ENCODE measurements at places on chromosomes 5 and 9.
A peak's percentile ranks its signal among the peaks of the same experiment; 100 is the strongest.

- no peak for DNase-seq
These were observed 937.6 kb downstream of the TLE4 start for GRCh38 chr9:80509358-80509757.

DNA sequence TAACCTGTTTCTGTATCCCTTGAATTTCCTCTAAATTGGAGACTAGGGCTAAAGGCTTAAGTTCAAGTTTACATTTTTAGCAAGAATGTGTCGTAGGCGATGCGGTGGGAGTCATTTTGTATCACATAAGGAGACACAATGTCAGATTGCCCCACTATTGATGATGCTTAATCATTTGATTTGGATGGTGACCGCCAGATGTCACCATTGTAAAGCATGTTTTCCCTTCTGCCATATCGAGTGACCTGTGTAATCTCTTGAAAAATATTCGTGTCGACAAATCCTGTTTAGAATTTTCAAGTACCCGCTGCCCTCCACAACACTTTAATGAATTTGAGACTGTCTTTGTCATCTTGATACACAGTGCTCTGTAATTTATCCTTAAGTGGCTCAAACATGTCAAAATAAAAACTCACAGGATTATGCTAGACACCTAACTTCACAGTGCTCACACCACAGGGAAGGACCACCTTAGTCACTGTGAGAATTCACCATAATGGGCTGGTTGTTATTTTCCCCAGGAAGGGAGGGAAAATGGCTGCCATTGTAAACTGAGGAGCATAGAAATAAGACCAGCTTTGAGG lies 34.5 kb upstream of the SLC46A2 start:
- peak; percentile 26 for DNase-seq

DNA sequence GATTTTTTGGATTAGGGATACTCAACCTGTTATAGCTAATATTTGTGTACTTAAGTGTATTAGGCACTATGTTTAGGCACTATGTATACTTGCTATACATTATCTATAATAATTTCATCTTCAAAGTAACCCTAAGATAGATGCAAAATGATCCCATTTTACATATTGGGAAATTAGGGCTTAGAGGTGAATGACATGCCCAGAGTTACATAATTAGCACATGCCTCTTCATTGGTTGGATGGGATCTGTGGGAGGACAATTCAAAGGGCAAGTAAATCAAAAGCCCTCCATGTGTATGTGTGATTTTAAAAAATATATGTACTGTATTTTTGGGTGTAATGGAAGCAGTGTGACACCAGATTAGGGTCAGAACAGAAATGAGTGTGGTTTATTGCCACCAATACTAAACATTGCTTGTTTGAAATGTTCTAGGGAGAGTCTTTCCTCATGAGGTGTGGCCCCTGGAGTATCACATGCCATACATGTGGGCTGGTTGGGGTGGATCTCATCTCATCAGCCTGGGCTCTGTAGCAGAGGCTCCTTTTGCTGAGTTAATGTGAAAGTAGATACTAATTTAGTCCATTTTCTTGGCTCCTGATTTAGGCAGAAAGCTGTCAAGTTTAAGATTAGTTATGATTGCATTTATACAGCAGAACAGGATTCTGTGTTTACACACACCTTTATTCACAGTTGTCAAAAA lies 5.5 kb downstream of the C9orf85 start:
- no peak for DNase-seq

GRCh38 chr9:137156567-137157375 lies 13.1 kb downstream of the LRRC26 start:
- no peak for DNase-seq

DNA sequence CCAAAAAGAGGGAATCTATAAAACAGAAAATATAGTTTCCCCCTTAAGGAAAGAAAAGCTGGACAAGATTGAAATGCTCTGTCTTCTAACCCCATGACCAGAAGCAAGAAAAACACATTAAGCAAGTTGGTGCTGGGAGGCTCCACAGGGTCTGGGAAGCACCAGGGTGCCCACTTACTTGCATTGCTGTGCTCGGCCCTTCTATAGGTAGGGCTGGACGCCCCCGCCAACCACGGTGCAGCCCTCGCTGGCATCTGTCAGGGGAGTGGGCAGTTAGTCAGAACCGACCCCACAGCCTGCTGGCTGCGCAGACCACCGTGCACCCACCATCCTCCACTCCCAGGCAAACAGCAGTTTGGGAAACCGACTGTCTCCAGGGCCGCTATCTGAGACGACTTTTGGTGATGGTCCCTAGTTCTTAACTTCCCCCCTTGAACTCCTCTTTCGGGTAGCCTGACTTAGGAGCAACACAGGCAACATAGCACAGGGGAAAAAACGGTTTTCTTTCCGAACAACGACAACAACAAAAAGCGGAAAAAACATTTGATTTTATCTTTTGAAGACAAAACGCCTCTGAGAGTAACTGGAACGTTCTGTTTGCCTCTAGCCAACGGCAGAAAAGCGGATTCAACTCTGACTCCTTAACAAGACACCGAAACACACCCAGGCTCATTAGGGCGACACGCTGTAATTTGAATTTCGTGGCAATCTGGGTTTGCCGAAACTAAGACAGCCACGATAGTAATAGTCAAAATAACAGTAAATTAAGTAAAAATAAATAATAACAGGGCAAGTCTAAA lies 3.9 kb downstream of the IRX2 start:
- DNase-seq, result peak; percentile 33

- no peak for DNase-seq
These were observed 173.1 kb upstream of the IER5L start for GRCh38 chr9:129351058-129351641.

GRCh38 chr5:177296581-177296980 lies 6.9 kb downstream of the RAB24 start:
- no peak for DNase-seq

GRCh38 chr9:125099816-125100215 lies 43.5 kb downstream of the SCAI start:
- DNase-seq, result no peak

- no peak for DNase-seq
These were observed 23.3 kb upstream of the F2R start for GRCh38 chr5:76692651-76693050.

- DNase-seq, result peak; percentile 83
These were observed 28.0 kb upstream of the GRAMD2B start for GRCh38 chr5:126395198-126395597.

- no peak for DNase-seq
These were observed 128.0 kb downstream of the RFX3 start for GRCh38 chr9:3397766-3398165.

DNA sequence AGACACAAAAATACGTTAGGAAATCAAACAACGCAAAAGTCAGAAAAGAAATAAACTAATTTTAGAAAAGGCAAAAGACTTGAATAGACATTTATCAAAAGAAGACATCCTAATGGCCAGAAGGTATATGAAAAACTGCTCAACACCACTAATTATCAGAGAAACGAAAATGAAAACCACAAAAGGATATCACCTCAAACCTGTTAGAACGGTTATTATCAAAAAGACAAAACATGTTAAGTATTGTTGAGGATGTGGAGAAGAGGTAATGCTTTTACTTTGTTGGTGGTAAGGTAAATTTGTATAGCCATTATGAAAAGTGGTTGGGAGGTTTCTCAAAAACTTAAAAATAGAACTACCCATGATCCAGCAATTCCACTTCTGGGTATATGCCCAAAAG lies 230.0 kb upstream of the RGMB start:
- DNase-seq, result no peak

- DNase-seq, result no peak
These were observed 25.7 kb downstream of the LMX1B start for GRCh38 chr9:126639318-126640000.

DNA sequence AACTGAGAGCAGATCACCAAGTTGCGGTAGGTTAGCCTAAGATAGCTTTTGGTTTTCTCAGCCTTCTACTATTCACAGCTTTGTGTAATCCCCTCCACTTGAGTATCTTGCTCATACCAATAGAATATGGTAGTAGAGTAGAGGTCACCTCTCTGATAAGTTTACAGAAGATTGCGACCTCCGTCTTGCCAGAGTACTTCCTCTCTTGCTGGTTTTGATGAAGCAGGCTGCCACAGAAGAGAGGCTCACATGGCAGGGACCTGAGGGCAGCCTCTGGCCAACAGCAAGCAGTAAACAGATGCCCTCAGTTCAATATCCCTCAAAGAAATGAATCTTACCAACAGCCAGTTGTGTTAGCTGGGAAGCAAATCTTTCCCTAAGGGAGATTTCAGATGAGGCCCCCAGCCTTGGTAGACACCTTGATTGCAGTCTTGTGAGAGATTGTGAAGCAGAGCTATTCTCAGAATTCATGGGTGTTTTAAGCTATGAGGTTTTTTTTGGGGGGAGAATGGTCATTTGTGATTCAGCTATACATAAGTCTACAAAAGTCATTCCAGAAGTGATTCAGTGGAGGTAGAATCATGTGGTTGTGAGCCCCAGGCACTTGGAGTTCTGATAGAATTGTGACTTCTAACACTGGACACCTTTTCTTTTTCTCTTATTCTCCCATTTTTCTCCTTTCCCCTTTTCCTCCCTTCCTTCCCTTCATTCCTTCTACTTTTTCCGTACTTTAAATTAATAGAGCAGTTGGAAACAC lies 22.7 kb upstream of the CDKN2B start:
- DNase-seq, result no peak

- DNase-seq, result no peak
These were observed 372.9 kb downstream of the OSTF1 start for GRCh38 chr9:75461183-75461582.

- peak; percentile 15 for DNase-seq
These were observed 25.6 kb downstream of the PDZD2 start for GRCh38 chr5:31664566-31664965.

DNA sequence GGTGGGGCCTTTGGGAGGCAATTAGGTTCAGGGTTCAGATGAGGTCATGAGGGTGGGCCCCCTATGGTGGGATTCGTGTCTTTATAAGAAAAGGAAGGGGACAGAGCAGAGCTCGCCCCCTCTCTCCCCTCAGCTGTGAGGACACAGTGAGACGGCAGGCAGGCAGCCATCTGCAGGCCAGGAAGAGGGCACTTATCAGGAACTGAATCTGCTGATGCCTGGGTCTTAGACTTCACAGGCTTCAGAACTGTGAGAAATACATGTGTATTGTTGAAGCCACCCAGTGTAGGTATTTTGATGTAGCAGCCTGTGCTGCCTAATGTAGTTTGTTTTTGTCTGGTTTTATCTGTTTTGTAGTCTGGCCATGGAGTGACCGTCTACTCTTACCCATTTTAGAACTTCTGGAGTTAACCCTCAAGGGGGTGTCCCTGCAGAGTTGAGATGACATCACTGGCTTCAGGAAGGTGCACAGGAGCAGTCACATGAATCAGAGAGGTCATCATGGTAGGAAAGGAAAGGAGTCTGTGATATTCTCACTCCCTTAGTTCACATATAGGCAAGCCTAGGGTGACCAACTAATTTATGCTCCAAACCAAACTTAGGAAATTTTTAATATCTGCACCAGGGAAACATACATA lies 71.0 kb downstream of the LRRC70 start:
- no peak for DNase-seq

GRCh38 chr9:36174271-36174670 lies 5.1 kb downstream of the CCIN start:
- DNase-seq, result no peak

DNA sequence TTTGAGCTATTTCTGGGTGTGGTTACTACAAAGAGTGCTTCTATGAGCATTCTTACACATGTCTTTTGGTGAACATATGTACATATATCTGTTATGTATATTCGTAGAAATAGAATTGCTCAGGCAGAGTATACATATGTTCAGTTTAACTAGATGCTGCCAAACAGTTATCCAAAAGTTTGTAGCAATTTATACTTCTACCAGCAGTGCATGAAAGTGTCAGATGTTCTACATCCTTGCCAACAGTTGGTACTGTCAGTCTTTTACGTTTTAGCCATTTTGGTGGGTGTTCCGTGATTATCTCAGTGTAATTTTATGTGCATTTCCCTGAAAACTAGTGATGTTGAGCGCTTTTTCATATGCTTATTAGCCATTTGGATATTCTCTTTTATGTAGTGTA lies 35.9 kb upstream of the DMRT2 start:
- DNase-seq, result no peak

DNA sequence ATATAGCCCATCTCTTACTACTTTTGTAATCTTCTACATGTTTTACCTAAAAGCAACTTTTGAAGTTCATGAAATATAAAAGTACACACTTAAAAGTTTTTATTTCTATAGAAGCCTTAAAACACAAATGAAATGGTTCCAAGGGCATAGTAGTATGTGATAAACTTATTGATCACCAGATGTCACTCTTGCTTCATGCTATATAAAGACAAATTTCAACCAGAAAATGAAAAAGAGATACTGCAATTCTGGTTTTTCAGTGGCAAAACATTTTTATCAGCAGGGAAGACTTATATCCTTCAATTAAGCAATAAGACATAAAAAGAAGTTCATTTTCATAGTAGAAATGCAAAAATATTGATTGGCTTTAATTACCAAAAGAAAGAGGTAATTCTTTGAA lies 69.4 kb upstream of the FBXL17 start:
- no peak for DNase-seq

Measured in fibroblast of skin of back (primary cell).